Suprapubic skin (tissue), 4 donors: ENCODE measurements at places on chromosomes 1 and 21.

- DNase-seq: no peak
Observed at GRCh38 chr1:159250638-159251216, 46.1 kb downstream of the ACKR1 start.

- DNase-seq: no peak
Observed at GRCh38 chr1:6045561-6045960, at the start of gene KCNAB2. Gene KCNAB2, plus strand, starts transcription at chr1:6045888. Its CDS starts 5,649 bp downstream, at chr1:6051537.

- DNase-seq: peak; percentile 21
Observed at GRCh38 chr1:13797397-13797796, 97.4 kb downstream of the PRDM2 start.

DNA sequence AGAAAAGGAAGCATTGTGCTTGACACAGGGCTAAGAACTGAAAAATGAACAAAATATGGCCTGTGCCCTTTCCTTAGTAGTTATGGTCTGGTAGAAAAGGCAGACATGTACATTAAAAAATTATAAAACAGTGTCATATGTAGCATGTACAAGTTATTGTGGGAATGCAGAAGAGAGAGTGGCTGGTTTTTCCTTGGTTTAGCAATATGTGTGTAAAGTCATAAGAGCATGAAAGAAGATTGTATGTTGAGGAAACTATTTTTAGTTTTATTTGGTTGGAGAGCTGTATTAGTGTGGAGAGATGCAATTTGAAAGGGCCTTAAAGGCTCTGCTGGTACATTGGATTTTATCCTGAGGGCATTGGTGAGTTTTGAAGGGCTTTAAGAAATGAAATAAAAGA is 145.8 kb downstream of the PDE4B start:
- no peak for DNase-seq

GRCh38 chr1:154263465-154264332 is 8.7 kb upstream of the HAX1 start:
- no peak for DNase-seq

GRCh38 chr1:147720557-147720956 is 39.8 kb downstream of the GJA5 start:
- no peak for DNase-seq

DNA sequence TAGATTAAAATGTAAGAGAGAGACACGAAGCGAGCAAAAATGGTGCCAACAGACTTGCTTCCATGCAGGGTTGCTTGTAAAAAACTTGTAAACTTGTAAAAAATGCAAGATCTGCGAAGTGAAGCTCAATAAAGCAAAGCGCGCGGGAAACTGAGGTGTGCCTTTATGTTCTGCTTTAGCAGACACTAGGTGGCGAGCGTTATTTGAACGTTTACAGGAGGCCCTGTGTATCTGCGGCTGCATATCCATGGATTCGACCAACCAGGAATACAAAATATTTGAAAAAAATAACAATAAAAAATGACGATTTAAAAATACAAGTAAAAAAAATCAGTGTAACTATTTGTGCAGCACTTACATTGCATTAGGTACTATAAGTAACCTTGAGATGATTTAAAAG is 1.5 kb downstream of the UBE2G2 start:
- no peak for DNase-seq

GRCh38 chr1:222373216-222373615 is 174.7 kb downstream of the HHIPL2 start:
- no peak for DNase-seq

- DNase-seq: no peak
Observed at GRCh38 chr1:228810878-228811711, 75.8 kb downstream of the RHOU start.

DNA sequence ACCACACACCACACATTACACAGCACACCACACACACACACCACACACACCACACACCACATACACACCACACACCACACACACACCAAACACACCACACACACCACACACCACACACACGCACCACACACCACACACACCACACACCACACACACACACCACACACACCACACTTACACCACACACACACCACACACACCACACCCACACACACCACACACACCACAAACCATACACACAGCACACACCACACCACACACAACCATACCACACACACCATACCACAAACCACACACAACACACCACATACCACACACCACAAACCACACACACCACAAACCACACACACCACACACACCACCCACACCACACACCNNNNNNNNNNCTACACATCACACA is 40.9 kb upstream of the SIK1 start:
- no peak for DNase-seq

DNA sequence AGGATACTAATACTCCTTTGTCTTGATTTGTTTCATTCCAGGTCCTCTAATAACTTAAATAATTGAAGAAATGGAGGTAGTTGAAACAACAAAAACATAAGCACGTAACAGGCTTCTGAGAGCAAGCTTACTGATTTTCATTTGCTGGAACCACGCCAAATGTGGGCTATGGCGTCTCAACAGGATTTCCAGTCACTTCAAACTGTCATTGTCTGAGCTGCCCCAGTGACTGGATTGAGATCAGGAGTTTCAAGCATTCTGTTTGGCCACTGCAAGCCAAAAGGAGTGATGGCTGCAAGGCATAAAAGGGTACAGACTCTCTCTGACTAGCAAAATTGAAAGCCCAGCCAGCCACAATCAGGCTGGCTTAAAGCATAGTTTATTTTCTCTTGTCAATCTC is 289.9 kb downstream of the DPYD start:
- DNase-seq: no peak

- no peak for DNase-seq
Observed at GRCh38 chr21:37459575-37459974, 93.0 kb downstream of the DYRK1A start.

- DNase-seq: no peak
Observed at GRCh38 chr1:156590326-156591180, 1.0 kb upstream of the NAXE start.

DNA sequence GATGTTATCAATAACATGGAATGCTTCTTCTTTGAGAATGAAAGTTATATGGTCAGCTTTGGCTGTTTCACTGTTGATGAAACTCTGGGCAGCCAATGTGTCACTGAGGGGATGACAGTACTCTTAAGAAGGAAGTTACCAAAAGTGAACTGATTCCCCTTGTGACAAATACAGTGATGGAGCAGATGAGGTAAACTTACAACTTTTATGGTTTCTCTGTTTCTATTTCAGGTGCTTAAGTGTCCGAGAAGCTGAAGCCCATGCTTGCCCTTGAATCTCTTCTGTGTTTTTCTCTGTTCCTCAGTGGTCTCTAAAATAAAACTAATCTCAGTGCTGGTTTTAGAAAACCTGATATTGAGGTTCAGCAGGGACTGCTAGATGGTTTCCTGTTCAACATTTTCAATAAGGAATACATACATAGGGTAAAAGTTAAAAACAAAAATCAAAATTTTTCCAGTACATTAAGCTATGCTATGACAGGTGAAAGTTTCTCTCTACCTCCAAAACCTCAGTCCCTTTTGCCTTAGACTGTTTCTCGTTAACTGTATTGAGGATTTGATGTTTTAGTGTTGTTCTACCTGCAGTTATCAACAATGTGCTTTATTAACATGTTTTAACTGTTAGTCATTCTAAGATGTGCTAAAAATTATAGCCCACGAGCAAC is 454.4 kb upstream of the ADGRL4 start:
- DNase-seq: no peak

- DNase-seq: no peak
Observed at GRCh38 chr1:70910013-70910412, 137.6 kb downstream of the PTGER3 start.

GRCh38 chr1:27856561-27857343 is 15.6 kb upstream of the THEMIS2 start:
- DNase-seq: no peak

DNA sequence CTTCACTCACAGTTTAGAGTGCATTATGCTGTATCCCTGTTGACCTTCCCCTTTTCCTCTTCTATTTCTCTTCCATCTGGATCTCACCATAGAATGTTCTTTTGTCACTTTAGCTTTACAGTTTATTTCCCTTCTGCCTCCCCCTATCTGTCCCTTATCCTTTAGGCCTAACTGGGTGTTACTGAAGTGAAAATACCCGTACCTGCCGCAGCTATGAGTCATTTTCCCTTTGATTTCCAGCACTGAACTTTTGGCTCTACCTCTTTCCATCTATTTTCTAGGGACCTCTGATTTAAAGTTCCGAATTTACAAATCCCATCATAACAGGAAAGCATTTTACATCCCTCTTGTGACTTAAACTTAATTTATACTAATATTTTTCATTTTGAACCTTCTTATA is 19.7 kb downstream of the ITSN1 start:
- no peak for DNase-seq

GRCh38 chr1:209326076-209326475 is 257.4 kb upstream of the CAMK1G start:
- DNase-seq: no peak

GRCh38 chr1:28526886-28527285 is 21.0 kb downstream of the RCC1 start:
- no peak for DNase-seq

DNA sequence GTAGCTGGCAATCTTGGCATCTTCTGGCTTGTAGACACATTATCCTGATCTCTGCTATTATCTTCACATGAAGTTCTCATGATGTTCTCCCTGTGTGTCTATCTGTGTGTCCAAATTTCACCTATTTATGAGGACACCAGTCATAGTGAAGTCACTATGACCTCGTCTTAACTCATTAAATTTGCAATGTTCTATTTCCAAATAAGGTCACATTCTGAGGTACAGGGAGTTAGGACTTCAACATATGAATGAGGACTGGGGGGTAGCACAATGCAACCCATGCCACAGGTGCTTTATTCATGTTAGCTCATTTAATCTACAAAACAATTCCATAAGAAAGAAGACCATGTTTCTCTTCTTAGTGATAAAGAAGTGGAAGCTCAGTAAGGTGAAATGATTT is 206.2 kb upstream of the C8B start:
- no peak for DNase-seq

DNA sequence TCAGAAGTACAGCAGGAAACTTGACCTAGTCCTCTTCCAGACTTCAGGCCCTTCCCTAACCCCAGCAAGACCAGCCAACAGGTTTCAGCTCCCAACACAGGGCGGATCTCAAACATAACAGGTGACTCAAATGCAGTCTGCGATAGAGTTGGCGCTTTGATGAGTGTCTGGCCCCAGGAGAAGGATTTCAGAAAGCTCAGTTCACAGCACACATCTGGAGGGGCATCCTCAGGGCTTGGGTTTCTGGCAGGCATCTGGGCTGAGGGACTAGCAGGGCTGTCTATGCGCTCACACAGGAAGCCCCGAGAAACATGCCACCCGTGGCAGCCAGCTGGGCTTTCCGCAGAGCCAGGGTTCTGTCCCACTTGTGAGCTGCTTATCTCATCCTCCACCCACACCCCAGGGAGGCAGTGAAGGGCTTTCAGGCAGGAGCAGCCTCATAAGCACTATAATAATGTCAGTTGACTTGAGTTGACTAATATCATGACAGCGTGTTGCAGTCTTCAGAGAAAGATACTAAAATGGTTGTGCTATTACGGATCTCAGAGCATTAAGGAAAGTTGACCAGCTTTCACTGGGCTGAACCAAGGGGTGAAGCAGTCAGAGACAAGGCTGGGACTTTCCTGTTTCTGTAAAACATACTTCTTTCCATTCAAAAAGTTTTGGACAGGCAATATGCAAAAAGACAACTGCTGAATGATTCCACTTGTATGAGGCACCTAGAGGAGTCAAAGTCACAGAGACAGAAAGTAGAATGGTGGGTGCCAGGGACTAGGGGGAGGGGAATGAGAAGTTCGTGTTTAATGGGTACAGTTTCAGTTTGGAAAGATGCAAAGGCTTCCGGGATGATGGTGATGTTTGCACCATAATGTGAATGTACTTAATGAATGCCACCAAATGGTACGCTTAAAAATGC is 233.0 kb upstream of the IRF2BP2 start:
- no peak for DNase-seq

DNA sequence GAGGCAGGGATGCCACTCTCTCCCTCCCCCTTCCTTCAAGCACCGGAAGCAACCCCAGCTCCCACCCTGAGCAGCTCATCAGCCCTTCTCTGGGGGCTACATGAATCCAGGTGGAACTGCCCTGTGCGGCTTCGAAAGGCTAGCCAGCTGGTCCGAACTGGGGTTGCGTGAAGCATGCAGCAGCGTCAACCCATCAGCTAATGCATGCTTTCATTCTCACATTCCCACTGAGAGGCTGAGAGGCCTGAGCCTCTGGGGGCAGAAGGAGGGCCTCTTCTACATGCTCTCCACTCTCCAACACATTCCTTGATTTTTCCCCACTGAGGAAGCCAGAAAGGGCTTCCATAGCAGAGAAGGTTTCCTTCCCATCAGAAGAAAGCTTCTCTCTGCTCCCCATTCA is 5.6 kb downstream of the RXRG start:
- DNase-seq: no peak

DNA sequence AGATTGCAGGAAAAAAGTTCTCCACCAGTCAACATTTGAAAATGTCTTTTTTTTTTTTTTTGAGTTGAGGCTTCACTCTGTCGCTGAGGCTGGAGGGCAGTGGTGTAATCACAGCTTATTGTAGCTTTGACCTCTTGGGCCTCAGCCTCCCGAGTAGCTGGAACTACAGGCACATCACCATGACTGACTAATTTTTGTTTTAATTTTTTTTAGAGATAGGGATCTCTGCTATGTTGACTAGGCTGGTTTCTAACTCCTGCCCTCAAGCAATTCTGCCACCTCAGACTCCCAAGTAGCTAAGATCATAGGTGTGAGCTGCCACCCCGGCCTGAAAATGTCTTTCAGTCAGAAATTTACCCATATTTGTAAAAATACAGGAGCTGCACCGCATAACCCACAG is 30.6 kb upstream of the USP24 start:
- no peak for DNase-seq

DNA sequence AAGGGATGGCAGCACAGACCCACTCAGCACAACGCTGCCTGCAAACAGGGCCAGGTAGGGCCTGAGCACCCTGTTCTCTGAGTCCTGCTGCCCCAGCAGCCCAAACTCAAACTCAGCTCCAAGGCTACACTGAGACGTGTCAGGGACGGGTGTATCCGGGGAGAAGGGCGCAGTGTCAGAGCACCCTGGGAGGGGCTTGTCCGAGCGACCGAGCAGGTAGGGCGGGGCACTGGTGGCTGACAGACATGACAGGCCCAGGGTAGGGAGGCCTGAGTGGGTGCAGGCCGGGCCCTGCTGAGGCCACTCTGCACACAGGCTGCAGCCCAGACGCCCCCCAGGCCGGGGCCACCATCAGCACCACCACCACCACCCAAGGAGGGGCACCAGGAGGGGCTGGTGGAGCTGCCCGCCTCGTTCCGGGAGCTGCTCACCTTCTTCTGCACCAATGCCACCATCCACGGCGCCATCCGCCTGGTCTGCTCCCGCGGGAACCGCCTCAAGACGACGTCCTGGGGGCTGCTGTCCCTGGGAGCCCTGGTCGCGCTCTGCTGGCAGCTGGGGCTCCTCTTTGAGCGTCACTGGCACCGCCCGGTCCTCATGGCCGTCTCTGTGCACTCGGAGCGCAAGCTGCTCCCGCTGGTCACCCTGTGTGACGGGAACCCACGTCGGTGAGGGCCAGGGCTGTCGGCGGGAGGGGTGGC is 5.5 kb downstream of the SCNN1D start:
- no peak for DNase-seq

GRCh38 chr1:9316512-9316911 is 23.8 kb downstream of the SPSB1 start:
- DNase-seq: no peak
